ENCODE measurements at places on chromosomes 5 and 9.

DNA sequence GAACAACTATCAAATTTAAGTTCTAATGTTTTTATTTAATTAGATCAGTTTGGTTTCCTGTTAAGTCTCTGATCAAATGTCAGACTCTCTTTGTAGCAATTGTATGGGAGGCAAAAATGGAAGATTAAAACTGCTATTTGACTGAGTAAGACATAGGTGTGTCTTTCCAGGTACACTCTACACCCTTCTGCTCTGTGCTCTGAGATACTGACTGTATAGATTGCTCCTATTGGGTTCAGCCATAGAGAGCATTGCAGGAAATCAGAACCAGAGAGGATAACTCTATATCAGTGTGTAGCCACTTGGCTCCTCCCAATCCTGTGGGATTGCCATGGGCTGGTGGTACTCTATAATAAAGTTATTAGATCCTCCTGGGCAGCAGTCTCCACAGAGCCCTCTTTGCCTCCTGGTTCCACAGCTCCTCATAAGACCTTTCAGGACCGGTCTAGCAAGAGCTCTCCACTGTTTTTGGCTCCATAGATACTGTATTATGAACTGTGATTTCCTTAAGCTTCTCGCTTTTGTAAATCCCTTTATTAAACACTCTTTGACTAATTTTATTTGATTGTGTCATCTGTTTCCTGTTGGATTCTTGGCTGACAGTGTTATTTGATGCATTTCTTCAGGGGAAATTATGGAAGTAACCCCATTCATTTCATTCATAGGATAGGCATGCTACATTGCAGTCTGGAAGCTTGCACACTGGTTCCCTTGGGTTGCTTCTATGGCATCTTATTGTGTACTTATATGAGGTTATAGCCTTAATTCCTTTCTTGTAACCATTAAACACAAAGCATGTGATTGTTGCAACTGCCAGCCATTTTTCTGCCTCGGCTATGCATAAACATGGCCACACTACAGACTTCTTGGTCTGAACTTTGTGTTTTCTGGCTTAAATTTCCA lies 115.6 kb downstream of the VCAN start:
- H3K27me3 ChIP-seq, result no peaks in the 10 kb centered on the region
- H3K36me3 ChIP-seq, result no peaks in the 10 kb centered on the region
- peaks cover 26% of the 10 kb centered on the region for H3K4me1 ChIP-seq

GRCh38 chr9:72309364-72310133 lies 55.5 kb downstream of the ZFAND5 start:
- no peak overlapping the region for H3K27ac ChIP-seq
- no peaks in the 10 kb centered on the region for H3K27me3 ChIP-seq
- H3K36me3 ChIP-seq, result no peaks in the 10 kb centered on the region
- no peak overlapping the region for H3K4me3 ChIP-seq

- no peak for DNase-seq
- no peak overlapping the region for H3K27ac ChIP-seq
- no peaks in the 10 kb centered on the region for H3K36me3 ChIP-seq
- no peak overlapping the region for H3K4me3 ChIP-seq
- H3K27me3 ChIP-seq, result no peaks in the 10 kb centered on the region
- H3K4me1 ChIP-seq, result no peaks in the 10 kb centered on the region
Measured at GRCh38 chr9:108567571-108567970, 288.2 kb downstream of the ACTL7B start.

DNA sequence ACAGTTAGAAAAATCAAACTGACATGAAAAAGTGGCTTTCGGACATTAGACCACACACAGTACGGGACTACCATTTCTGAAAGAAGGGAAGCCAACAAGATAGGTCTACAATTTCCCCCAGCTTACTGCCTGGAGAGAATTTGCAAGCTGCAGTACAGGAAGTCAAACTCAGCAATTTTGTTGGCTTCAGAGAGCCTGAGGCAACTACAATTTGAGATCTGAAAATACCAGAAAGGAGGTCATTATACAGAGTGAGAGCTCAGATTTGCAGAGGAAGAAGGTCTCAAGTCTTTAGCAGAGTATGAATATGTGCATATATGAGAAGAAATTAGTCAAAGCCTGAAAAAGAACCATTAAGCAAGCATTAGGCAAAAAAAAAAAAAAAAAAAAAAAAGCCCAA lies 83.0 kb downstream of the OXCT1 start:
- H3K36me3 ChIP-seq, result no peaks in the 10 kb centered on the region
- H3K27ac ChIP-seq, result no peak overlapping the region
- H3K27me3 ChIP-seq, result no peaks in the 10 kb centered on the region
- H3K4me3 ChIP-seq, result no peak overlapping the region
- H3K4me1 ChIP-seq, result peaks cover 29% of the 10 kb centered on the region
- DNase-seq, result peak; percentile 29

- DNase-seq, result no peak
- H3K27me3 ChIP-seq, result no peaks in the 10 kb centered on the region
- no peaks in the 10 kb centered on the region for H3K36me3 ChIP-seq
- H3K4me1 ChIP-seq, result no peaks in the 10 kb centered on the region
- no peak overlapping the region for H3K27ac ChIP-seq
Measured at GRCh38 chr5:52776116-52776515, 11.6 kb upstream of the ITGA1 start.

DNA sequence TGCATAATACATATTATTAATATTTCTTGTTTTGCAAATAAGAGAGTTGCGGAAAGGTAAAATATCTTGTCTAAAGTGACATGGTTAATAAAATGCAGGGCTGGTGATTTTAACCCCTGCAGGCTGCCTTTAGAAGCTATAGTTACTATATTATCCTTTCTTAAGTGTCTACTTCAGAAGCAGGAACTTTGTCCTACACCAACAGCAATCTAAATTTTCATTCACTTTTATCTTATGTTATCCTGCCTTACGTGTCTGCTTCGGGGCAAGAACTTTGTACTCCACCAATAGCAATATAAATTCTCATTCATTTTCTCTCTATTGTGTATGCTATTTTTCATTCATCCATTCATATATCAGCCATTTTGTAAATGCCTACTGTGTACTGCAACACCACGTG lies 719.5 kb downstream of the TLR4 start:
- DNase-seq, result no peak
- H3K36me3 ChIP-seq, result no peaks in the 10 kb centered on the region
- H3K4me1 ChIP-seq, result no peaks in the 10 kb centered on the region

- DNase-seq, result no peak
- H3K4me3 ChIP-seq, result no peak overlapping the region
- H3K4me1 ChIP-seq, result no peaks in the 10 kb centered on the region
Measured at GRCh38 chr9:75418518-75418917, 330.2 kb downstream of the OSTF1 start.

DNA sequence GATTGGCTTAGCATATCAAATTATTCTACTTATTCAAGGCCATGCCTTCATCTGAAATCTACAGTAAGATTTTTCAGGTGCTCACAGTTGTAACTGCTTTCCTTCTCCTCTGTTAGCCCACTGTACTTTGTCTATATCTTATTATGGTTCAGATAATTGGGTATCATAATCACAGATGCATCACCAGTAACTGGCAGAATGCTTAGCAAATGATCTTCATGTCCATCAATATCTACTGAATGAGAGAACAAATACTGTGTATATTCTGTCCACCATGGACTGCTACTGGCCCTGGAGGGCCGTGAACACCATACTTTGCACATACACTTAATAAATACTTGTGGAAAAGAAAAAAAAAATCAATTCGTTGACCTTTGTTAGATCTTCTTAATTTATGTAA lies 96.2 kb downstream of the MEF2C start:
- no peaks in the 10 kb centered on the region for H3K36me3 ChIP-seq
- no peak for DNase-seq
- no peak overlapping the region for H3K4me3 ChIP-seq

DNA sequence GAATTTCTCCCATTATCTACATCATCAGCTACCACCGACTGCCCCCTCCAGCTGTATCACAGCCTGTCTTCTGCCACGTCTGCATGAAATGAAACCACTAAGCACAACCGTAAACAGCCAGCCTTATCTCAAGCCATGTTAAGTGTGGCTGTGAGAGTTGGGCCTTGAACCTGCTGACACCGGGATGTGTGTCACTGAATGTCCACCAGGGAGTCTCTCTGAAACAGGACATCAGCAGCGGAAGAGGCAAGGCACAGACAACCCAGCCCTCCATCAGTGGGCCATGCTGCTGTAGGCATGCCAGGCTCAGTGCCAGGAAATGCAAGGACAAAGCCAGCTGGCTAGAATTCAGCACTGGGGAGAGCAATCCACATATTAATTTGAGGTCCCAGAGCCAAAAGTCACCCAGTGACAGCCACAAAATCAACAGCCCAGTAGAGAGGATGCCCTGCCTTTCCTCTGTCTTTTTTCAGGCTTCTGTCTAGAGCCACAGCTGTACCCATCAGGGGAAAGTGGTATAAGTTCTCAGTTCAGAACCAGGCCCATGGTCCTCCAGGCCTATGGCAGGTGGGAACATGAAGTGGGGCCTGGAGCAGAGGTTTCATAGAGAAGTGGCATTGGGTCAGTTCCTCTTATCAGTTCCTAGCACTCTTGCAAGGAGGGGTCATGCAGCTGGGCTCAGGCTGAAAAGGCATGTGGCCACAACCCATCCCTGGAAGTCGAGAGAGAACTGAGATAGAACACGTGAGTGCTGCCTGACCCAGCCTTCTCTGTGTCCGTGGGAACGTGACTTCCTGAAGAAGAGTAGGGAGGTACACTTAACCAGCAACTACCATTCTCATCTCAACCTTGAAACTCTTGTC lies 199.4 kb downstream of the ESM1 start:
- no peaks in the 10 kb centered on the region for H3K27me3 ChIP-seq
- H3K27ac ChIP-seq, result no peak overlapping the region
- H3K4me3 ChIP-seq, result no peak overlapping the region
- H3K36me3 ChIP-seq, result no peaks in the 10 kb centered on the region
- H3K4me1 ChIP-seq, result peaks cover 6% of the 10 kb centered on the region
- DNase-seq, result peak; percentile 77

GRCh38 chr9:105023788-105024187 lies 95.8 kb upstream of the ABCA1 start:
- H3K4me1 ChIP-seq, result no peaks in the 10 kb centered on the region
- no peak overlapping the region for H3K4me3 ChIP-seq
- DNase-seq, result no peak
- H3K27me3 ChIP-seq, result no peaks in the 10 kb centered on the region
- H3K36me3 ChIP-seq, result no peaks in the 10 kb centered on the region

- H3K4me3 ChIP-seq, result no peak overlapping the region
- DNase-seq, result no peak
- no peaks in the 10 kb centered on the region for H3K36me3 ChIP-seq
- no peak overlapping the region for H3K27ac ChIP-seq
- no peaks in the 10 kb centered on the region for H3K27me3 ChIP-seq
Measured at GRCh38 chr5:74452856-74453255, 187.7 kb downstream of the ENC1 start.

DNA sequence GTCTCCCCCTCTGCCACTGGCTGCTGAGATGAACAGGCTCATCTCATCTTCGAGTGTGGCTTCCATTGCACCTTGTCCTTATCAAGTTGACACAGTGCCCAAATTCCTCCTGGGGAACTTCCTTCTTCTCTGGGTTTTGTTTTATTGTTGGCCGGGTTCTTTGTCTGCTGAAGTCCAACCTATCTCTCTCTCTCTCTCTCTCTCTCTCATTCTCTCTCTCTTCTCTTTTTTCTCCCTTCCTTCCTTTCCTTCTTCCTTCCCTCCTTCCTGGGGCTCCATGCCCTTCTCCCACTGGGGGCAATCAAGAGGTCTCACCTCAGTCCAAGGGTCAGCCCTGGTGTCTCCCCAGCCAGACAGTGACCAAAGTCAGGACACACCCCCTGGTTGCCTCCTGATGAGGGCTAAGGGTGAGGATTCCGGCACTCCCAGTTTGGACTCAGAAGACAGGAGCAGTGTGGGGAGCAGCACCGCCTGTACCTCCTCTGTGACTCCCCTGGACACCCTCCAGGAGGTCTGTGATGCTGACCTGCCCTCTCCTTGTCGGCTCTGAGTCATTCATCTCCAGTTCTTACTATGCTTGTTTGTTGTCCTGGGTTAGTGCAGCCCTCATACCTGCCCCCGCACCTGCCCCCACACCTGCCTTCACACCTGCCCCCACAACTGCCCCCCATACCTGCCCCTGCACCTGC lies 30.7 kb downstream of the KCNT1 start:
- no peak for DNase-seq
- H3K4me3 ChIP-seq, result no peak overlapping the region
- H3K36me3 ChIP-seq, result no peaks in the 10 kb centered on the region
- no peaks in the 10 kb centered on the region for H3K4me1 ChIP-seq
- H3K27me3 ChIP-seq, result peaks cover 2% of the 10 kb centered on the region
- no peak overlapping the region for H3K27ac ChIP-seq

DNA sequence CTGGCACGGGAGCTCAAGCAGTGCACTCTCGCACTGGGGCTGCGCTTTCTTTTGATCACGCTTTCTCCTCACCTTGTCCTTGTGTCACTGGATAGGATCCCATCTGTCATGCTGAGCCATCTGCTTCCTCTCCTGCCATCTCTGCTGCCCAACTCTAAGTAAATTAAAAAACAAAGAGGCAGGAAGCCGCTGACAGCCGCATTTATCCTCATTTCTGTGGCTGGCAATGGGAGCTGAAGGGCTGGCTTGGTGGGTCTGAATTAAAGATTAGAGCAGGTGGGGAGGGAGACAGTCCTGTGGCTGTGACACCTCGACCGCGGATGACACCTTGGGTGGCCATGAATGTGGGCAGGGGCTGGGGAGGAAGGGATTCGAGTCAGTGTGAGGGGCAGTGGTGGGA lies 159.2 kb upstream of the ALDH1B1 start:
- H3K27ac ChIP-seq, result no peak overlapping the region
- no peak overlapping the region for H3K4me3 ChIP-seq
- H3K36me3 ChIP-seq, result no peaks in the 10 kb centered on the region

DNA sequence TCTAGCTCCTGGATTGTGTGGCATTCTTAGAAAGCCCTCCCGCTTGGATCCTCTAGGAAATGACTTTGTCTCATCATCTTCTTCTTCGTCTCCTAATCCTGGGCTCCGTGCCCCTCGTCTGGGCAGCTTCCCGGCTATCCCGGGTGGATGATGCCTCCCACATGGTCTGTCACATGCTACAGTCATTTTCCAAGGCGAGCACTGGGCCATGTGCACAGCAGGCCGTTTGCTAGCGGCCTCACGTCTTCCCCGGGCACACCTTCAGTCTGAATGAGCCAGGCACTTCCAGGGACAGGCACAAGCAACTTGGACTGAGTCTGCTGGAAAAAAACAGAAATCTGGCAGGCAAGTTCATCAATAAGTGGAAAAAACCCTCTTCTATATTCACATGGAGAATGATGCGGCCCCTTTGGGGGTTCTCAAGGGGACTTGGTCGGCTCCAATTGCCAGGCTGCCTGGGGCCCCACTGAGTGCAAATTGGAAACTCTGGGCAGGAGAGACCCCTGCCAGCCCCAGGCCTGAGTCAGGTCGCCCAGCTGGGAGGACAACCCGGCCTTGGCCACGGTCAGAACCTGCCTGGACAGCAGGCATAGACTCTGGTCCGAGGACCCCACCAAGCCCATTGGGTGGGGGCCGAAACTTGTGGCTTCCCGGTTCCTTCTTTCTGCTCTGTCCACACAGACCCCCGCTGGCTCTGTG lies 11.1 kb upstream of the WNK2 start:
- no peak overlapping the region for H3K4me3 ChIP-seq
- H3K27ac ChIP-seq, result no peak overlapping the region
- DNase-seq, result no peak
- no peaks in the 10 kb centered on the region for H3K4me1 ChIP-seq
- no peaks in the 10 kb centered on the region for H3K36me3 ChIP-seq

- H3K4me3 ChIP-seq, result peak within 1 kb of the TSS; percentile 51
- peak within 1 kb of the TSS; percentile 48 for H3K27ac ChIP-seq
- H3K36me3 ChIP-seq, result no peaks in the 10 kb centered on the region
- DNase-seq, result peak; percentile 93
- peaks cover 37% of the 10 kb centered on the region for H3K4me1 ChIP-seq
- H3K27me3 ChIP-seq, result no peaks in the 10 kb centered on the region
Measured at GRCh38 chr9:18473652-18474279, at the start of gene ADAMTSL1. ADAMTSL1 (plus strand) TSS chr9:18474153; CDS start chr9:18474233, 80 bp downstream.

Measured in endothelial cell of umbilical vein (primary cell).